Inflammatory macrophage (primary cell): ENCODE measurements at places on chromosomes 12 and 14.

GRCh38 chr12:106418970-106419369, 61.4 kb downstream of the POLR3B start:
- no peak for DNase-seq

DNA sequence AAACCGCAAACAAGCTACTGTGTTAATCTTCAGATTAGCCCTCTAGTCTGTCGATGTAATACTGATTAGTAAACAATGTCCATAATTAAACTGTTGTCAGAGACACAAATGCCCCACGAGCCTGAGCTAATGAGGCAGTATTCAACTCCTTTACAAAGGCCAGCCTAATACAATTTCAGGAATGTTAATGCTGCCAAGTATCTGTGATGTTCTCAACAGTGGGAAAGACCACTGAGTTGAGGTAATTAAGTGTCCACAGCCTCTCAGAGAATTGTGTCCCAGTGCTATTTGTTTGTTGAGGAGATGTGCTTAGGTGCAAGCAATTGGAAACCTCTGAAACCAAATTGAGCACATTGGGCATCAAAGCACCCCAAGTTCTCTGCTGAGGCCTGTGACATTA, 139.4 kb upstream of the CDKN3 start:
- DNase-seq = no peak

GRCh38 chr12:81401241-81401640, 323.4 kb downstream of the ACSS3 start:
- no peak for DNase-seq

GRCh38 chr14:99215277-99215676, 56.7 kb downstream of the BCL11B start:
- DNase-seq = no peak

DNA sequence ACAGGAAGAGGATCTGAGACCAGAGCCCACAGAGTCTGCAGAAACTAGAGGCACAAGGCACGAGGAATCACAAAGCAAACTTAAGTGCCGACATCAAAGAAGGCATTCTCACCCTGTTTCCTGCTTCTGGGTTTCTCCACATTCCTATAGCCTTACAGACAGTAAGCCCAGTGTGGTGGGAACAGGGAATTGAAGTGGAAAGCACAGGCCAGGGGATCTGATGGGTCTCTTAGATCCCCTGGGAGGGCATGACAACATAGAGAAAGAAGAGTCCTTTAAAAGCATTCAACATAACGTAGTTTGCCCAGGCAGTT, 75.6 kb upstream of the FRMD6 start:
- DNase-seq = no peak

DNA sequence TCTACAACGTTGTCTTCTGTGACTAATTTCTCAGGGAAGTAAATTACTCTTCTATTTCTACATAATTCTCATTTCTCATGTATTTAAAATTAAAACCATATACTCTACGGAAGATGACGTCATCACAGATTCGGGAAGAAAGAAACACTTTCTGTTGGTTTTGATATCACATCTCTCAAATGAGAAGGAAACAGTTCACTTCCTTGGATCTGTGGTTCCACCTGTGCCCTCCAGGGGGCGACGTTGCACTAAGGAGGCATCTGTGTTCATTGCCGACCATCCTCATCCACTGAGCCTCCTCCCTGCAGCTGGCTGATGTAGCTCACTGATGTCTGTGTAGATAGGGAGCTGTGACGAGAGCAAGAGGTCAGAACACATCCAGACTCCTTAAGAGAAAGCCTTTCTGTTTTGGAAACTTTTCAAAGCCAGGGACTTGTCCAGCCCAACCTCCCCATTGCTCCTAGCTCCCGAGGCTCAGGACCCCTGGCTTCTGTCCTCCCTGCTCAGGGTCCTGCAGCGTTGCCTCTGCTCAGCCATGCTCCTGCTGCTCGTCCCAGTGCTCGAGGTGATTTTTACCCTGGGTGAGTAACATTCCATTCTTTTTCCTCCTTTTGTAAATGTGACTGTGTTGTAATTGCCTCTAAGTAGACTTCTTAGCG, 172.7 kb upstream of the OR4E1 start:
- DNase-seq = peak; percentile 29
